ENCODE measurements at places on chromosomes 5 and 9.

- DNase-seq, result no peak
Observed at GRCh38 chr5:82164176-82164976, 113.8 kb downstream of the RPS23 start.

- no peak for DNase-seq
Observed at GRCh38 chr5:57738301-57738700, 255.7 kb upstream of the ACTBL2 start.

DNA sequence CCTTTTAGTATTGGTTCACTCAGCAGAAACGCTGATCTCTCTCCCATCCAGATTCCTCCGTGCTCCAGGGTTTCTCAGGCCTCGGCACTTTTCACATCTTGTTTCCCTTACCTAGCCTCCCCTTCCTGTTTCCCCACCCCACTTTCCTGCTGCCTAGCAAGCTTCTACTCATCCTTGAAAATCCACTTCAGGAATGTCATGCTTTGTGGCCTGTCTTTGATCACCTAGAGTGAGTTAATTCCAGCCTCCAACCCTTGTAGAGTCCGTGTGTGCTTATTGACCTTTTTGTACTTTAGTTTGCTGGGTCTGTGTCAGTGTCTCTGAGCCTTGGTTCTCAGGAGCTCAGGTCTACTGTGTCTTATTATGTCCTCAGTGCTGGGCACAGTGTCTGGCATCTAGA, 116.6 kb downstream of the AOPEP start:
- DNase-seq, result no peak

DNA sequence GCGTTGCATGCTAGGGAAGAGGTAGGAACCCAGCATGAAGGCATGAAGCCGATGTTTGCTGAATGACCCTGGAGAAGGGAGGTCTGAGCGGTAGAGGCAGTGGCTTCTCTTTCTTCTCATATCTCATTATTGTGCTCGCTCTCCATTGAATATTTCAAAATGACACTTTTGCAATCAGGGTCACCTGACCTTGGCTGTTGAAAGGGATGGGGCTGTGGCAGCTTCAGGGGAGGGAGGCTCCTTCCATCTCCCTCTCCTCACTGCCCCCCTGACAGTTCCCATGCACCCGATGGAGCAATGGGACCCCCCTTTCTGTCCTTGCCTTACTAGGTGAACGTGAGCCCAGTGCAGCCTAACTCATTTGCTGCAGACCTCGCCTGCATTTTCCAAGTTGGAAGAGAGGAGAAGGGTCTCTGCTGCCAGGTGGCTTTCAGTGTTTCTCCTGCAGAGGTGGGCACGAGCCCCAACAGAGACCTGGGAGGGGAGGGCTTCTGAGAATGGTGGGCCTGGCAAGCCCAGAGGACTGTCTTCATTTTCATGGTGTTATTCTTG, 17.9 kb downstream of the STC2 start:
- DNase-seq, result no peak

DNA sequence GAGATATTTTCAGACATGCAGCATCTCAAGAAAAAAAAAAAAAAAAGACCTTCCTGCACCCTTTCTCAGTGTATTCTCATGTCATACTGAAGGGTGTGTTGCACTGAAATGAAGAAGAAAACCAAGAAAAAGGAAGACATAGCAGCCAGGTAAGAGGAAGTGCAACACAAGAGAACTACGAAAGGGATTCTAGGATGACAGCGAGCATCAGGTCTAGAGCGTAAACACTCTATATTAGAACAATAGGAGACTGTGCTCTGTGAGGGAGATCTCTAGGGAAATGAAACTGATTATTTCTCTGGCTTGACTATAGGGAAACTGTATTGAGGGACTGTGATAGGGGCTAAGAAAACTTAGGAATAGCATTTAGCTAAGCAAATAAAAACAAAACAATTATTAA, 30.0 kb downstream of the BTF3 start:
- no peak for DNase-seq

DNA sequence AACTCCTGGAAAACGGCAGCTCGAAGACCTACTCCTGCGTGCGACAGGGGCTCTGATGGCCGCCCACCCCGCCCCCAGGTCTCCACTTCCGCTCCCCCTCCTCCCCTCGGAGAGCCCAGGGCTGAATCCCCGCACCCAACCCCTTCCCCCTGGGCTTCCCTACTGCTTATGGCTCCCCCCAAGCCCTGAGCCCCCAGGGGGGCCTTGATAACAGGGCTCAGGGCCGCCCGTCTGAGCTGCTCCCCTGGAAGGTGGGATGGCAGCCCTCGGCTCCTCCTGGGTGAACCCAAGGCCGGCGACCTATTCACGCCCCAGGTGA, 30.4 kb downstream of the GLT6D1 start:
- no peak for DNase-seq

- peak; percentile 70 for DNase-seq
Observed at GRCh38 chr9:137029058-137029936, 1.3 kb upstream of the ABCA2 start.

- no peak for DNase-seq
Observed at GRCh38 chr5:81010336-81011169, 50.4 kb downstream of the RASGRF2 start.

- peak; percentile 60 for DNase-seq
Observed at GRCh38 chr5:39177631-39177964, 41.8 kb downstream of the FYB1 start.

GRCh38 chr9:129458663-129459546, 162.0 kb downstream of the C9orf50 start:
- no peak for DNase-seq

GRCh38 chr5:143401227-143402016, 2.1 kb downstream of the NR3C1 start:
- no peak for DNase-seq

- DNase-seq, result no peak
Observed at GRCh38 chr9:93255994-93256877, 72.3 kb downstream of the WNK2 start.

DNA sequence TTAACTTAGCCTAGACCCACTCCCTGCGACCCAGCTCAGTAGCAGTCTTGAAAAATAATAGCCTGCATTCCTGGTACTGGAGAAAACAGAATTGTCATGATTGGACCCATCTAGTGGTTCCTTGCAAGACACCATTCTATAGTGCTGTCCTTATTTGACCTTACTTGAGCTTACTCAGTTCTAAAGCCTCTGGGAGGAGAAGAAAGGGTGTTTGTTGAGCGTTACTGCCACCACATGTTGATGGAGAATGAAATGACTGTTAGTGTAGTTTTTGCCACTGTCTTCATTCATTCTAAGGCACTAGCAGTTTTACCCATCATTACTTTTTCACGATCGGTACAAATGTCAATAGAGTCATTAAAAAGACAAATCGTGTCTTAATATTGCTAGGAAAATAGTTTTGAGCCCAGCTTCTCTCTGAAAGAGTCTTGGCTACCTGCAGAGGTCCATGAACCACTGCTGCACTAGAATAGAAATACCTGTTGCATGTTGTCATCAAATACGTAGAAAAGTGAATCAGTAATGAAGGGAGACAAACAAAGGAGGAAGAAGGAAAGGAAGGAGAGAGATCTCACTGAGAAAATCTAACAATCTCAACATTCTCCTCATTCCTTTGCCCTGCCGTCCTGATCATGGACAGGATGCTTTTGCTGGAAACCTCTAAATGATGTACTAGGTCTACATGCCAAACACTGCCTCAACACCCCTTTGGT, 96.0 kb downstream of the LIX1 start:
- DNase-seq, result no peak

GRCh38 chr5:7422316-7423106, 26.6 kb downstream of the ADCY2 start:
- DNase-seq, result no peak

DNA sequence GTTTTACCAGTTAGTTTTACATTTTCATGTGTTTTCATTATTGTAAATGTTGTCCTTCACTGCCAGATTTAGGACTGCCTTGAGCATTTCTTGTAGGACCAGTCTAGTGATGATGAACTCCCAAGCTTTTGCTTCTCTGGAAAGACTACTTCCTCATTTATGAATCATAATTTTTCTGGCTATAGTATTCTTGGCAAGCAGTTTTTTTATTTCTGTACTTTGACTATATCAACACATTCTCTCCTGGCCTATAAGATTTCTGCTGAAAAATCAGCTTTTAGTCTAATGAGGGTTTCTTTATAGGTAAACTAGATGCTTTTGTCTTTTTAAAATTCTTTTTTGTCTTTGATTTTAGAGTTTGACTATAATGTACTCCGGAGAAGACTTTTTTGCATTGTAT, 256.8 kb upstream of the GRAMD2B start:
- DNase-seq, result no peak

DNA sequence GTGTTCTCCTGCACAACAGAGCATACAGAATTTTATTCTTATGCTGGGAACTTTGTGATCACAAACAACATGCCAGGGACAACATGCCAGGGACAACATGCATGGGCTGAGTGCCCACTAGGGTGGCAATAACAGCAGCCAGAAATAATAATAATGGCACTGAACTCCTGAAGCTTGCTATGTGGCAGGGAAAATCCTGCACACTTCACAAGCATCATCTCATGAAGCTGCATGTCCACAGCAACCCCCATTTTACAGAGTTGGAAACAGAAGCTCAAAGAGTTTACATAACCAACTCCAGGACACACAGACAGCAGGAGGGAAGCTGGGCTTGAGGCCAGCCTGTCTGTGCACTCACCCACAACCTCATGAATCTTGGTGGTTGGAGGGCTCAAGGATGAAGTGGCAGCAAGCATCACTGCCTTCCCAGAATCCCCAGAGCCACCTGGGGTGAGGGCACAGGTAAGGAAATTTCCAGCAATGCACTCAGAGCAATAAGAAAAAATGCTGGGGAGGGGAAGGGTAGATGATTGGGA, 111.4 kb downstream of the GABBR2 start:
- no peak for DNase-seq

DNA sequence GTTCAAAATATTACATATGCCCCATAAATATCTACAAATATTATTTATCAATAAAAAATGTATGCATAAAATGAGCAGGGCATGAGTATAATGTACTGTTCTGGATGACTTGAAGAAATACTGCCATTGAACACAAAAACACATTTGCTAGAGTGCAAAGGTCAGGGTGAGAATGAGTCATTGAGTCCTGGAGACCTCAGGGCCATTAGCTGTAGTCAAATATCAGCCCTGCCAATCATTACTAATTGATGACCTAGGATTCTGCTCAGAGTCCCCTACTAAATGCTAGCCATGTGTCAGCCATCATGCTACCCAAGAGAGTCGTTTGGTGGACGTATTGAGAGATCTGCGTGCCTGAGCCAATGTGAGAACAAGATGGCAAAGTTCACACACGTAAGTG, 80.3 kb upstream of the FAM169A start:
- no peak for DNase-seq

- no peak for DNase-seq
Observed at GRCh38 chr9:19465586-19466279, 56.9 kb downstream of the ACER2 start.

- peak; percentile 33 for DNase-seq
Observed at GRCh38 chr9:22052376-22052945, 43.4 kb upstream of the CDKN2B start.

- no peak for DNase-seq
Observed at GRCh38 chr9:78566521-78566920, 269.6 kb downstream of the PSAT1 start.

DNA sequence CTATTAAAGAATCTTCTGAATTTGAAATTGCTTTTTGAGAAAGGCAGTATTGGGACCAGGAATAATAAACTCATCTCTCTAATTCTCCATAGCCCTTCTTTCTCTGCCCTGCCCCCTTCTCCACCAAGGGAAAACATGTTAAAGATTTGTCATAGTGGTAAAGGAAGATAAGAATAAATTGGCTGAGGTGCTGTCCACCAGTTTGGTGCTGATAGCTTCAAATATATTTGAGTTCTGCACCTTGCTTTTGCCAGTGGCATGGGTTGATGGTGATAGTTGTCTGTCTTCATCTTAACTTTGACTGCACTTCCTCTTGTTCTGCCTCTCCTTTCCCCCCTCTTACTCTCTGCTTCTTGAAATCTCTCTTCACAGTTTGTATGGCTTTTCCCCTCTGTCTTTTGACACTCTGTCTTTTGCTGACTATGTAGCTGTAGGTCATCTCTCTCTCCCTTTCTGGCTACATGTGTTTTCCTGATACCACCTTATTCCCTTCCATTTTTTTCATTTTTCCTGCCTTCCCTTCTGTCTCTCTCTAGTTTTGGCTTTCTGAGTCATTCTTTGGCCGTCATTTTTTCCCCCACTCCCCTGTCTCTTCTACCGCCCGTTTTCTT, 56.6 kb downstream of the NDUFS4 start:
- DNase-seq, result no peak

GRCh38 chr9:74940600-74940999, 12.1 kb downstream of the C9orf40 start:
- DNase-seq, result no peak

- DNase-seq, result no peak
Observed at GRCh38 chr9:135350003-135350315, 129.6 kb upstream of the PPP1R26 start.

- no peak for DNase-seq
Observed at GRCh38 chr9:136237486-136238341, 7.9 kb downstream of the QSOX2 start.

- DNase-seq, result no peak
Observed at GRCh38 chr5:135140446-135141204, 106.6 kb upstream of the PITX1 start.

DNA sequence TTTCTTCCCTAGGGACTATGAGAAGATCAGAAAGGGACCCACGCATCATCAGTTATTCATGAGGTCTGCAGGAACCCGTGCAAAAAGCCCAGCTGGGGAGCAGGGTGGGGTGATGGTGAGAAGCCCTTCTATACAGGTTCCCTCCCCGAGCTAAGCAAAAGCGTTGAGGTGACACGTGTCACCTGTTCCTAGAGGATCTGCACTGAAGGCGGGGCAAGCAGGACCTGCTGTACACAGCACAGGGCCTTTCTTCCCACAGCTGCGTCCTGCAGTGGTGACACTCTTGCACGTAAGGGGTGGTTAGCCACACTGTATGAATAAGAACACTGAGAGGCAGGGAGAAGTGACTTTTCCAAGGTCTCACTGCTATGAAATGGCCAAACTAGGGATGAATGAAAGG, 37.2 kb upstream of the SH3PXD2B start:
- no peak for DNase-seq

DNA sequence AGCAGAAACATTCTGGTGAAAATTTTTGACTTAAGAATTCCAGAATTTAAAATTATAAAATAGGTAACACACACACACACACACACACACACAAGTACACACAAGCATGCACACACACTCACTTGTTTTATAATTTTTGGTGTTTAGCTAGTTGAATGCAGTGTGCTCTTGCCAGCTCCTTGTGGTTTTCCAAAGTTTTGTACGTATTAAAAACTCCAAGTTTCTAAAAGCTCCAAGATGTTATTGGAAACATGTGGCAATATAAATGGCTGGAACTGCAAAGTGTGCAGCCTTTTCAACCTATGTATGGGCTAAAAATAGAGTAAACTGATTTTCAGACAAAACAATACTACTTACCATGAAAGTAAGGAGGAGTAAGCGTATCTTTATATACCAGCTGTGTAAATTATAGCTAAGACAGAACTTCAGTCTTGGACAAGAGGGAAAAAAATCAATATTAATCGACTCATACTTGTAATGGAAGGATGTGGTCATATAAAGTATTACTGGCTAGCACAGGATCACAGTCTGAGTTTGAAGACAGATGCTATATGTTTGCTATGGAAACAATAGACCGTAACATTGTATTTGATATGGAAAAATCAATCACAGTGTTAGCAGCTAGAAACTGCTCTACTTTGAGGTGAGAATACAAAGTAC, 727.1 kb upstream of the GRAMD2B start:
- no peak for DNase-seq

- no peak for DNase-seq
Observed at GRCh38 chr9:69746859-69747560, 12.8 kb downstream of the PTAR1 start.
